ENCODE measurements at places on chromosomes 12 and 14. TPM values are rescaled to one million over a fixed set of nuclear protein-coding genes. Genes with fewer than 3 reads are reported as not detected.

Gene PIANP
- total RNA-seq: under 0.01 TPM

Gene CD27
- not detected for total RNA-seq

Gene FSCB
- total RNA-seq: not detected

Gene MUCL1
- total RNA-seq: not detected

Gene POLE
- total RNA-seq: 12.5 TPM

Gene EXD2
- total RNA-seq: 11.3 TPM

Gene FBRSL1
- total RNA-seq: 1.4 TPM

Gene MEG3
- 24.7 TPM for total RNA-seq

Gene MORN3
- total RNA-seq: 2.0 TPM

Gene NAV3
- 102 TPM for total RNA-seq

Gene FAM90A1
- total RNA-seq: 0.35 TPM

Gene KRT5
- not detected for total RNA-seq

Gene KRT6C
- not detected for total RNA-seq

Gene TMEM30B
- 0.08 TPM for total RNA-seq

Gene TMEM132C
- not detected for total RNA-seq

Gene SYT1
- 22.9 TPM for total RNA-seq

Gene TTLL5
- total RNA-seq: 17.4 TPM

Gene SYCP3
- total RNA-seq: 0.08 TPM

Gene PTPRR
- 0.94 TPM for total RNA-seq

Gene INHBC
- total RNA-seq: not detected

Gene COX8C
- total RNA-seq: not detected

Gene MYL2
- not detected for total RNA-seq

Gene NKX2-1
- total RNA-seq: not detected

Gene KLHDC2
- 79.9 TPM for total RNA-seq

Gene STXBP6
- 13.2 TPM for total RNA-seq

Gene MYH6
- not detected for total RNA-seq

Gene MARCHF9
- total RNA-seq: 4.7 TPM

Gene ACOT2
- 15.2 TPM for total RNA-seq

Gene RNASE1
- 0.75 TPM for total RNA-seq

Gene AHNAK2
- 174 TPM for total RNA-seq

Gene CCDC88C
- total RNA-seq: 0.70 TPM

Gene TSPAN19
- total RNA-seq: under 0.01 TPM

Gene FZD10
- not detected for total RNA-seq

Gene NRXN3
- 5.1 TPM for total RNA-seq

Measured in smooth muscle cell of the coronary artery (primary cell).